Stimulated activated CD4-positive, alpha-beta T cell treated with anti-CD3 and anti-CD28 coated beads, Interleukin-2, amount 100 ng/mL, for 48 hours (primary cell): ENCODE measurements at places on chromosomes 5 and 9.
A peak's percentile ranks its signal among the peaks of the same experiment; 100 is the strongest.

GRCh38 chr5:163161512-163161911, 275.9 kb upstream of the CCNG1 start:
- DNase-seq, result no peak

- DNase-seq, result no peak
Measured at GRCh38 chr5:7897014-7897600, 28.2 kb downstream of the MTRR start.

- DNase-seq, result no peak
Measured at GRCh38 chr9:13865869-13866268, 448.1 kb downstream of the NFIB start.

GRCh38 chr9:79470954-79471353, 100.8 kb upstream of the TLE4 start:
- DNase-seq, result no peak

DNA sequence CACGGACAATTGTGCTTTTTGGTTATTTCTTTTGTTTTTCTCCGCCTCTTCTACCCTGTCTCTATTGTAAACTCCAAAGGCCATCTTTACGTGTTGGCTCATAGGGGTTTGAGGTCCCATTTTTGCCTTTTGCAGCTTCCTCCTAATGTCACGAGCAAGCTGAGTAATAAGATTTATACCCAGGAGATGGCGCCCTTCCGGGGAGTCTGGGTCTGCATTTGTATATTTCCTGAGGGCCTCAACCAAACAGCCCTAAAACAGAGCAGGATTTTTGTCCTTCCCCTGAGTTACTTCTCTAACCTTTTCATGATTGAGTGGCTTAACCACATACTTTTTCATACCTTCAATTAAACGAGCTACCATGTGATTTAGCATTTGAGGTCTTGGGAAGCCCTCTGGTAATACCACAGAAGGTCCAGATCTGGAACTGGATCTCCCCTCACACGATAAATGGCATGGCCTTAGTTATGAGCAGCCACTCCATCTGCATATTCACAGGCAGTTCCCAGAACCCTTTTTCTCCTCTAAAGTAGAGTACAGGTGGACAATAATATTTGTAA, 11.2 kb upstream of the CFAP95 start:
- no peak for DNase-seq

DNA sequence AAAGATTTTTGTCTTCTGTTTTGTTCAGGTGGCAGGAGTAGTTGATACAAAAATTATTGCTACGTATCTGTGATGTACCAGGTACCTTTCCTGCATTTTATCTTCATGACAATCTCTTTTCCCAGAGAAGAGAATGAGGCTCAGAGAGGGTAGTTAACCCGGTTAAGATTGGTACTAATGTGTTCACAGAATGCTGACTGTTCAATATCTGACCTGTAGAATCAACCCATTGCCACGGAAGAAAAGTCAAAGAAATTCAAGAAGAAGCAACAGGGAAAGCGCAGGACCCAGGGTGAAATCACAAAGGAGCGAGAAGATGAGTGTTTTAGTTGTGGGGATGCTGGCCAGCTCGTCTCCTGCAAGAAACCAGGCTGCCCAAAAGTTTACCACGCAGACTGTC, 11.8 kb downstream of the RAB24 start:
- DNase-seq, result no peak

DNA sequence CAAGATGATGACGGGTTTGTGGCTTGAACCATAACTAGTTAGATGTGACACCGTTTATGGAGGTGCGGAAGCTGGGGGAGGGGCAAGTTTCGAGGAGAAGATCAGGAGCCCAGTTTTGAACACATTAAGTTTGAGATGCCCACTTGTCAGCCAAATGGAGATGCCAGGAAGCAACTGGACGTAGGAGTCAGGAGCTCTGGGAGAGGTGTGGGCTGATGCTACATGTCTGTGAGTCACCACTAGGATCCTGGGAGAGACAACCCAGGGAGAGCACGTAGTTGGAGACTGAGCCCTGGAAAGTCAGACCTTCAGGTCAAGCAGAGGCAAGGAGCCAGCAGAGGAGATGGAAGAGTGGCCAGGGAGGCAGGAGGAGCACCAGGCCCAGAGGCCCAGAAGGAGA, 48.8 kb upstream of the SLC25A51 start:
- no peak for DNase-seq

- DNase-seq, result no peak
Measured at GRCh38 chr9:111005746-111006470, 32.4 kb downstream of the LPAR1 start.

- no peak for DNase-seq
Measured at GRCh38 chr9:88721025-88721424, 186.0 kb downstream of the NXNL2 start.

DNA sequence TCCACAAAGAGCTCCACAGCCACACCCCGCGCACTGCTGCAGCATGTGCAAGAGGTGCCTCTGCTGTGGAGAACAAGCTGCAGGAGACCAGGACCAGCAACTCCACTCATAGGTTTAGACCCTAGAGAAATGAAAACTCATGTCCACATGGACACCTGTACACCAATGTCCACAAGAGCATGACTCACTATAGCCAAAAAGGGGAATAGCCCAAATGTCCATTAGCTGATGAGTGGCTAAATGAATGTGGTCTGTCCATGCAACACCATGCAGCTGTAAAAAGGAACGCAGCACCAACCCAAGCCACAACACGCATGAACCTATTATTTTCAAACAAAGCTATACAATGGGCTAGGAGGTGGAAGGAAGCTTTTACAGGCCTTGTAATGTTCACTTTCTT, 18.1 kb downstream of the DYNC2I2 start:
- DNase-seq, result no peak

DNA sequence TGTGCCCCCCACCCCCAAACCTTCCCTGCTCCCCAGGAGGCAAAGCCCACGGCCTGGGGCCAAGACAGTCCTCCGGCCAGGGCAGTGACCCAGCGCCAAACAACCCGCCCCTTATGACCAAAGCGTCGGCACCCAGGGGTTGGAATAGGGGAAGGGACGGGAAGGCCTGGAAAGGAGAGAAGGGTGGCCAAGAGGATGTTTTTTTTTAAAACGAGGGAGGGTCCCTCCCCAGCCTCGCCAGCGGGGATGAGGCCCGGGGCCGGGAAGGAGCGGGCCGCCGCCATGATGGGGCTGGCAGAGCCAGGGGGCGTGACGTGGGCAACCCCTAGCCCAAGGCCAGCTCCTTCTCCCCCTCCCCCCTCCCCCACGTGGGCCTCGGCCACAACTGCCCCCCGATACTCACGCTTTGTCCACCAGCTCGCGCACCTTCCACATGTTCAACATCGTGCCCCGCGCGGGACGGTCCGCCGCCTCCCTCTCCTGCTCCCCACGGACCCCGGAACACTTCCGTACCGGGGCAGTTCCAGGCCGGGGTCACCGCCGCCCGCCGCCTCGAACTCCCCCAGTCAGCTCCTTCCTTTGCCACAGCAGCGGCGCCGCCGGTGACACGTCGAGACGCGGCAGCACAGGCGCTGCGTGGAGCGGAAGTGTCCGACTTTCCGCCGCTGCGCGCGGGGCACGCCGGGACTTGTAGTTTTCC, at the start of gene CLINT1:
Gene CLINT1 (minus strand): TSS at position 619 of the 700 bp plus-strand sequence. CDS start 175 bp downstream, at position 444.
- DNase-seq, result peak; percentile 85

DNA sequence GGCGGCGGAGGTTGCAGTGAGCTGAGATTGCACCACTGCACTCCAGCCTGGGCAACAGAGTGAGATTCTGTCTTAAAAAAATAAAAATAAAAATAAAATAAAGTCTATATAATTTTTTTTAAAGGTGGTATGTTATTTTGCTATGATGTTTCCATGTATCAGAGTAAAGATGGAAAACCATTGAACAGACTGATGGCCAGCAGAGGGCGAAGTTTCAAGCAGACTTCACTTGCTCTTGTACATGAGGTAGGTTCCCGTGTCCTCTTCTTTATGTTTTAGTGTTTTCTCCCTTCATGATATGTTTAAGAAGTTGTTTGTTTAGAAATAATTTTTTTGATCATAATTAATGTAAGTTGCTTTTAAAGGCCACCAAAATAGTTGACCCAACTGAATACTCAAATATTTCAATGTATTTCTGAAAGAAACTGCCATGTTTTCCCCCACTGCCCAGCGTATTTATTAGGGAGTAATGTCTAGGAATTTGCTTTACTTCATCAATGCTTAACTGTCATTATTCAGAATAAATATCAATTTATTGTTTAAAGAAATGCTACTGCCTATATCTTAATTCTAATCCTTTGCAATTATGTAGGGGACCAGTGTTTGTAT, 146.4 kb downstream of the HACD4 start:
- DNase-seq, result peak; percentile 55

GRCh38 chr9:29974197-29974596, 2400.9 kb upstream of the C9orf72 start:
- no peak for DNase-seq

DNA sequence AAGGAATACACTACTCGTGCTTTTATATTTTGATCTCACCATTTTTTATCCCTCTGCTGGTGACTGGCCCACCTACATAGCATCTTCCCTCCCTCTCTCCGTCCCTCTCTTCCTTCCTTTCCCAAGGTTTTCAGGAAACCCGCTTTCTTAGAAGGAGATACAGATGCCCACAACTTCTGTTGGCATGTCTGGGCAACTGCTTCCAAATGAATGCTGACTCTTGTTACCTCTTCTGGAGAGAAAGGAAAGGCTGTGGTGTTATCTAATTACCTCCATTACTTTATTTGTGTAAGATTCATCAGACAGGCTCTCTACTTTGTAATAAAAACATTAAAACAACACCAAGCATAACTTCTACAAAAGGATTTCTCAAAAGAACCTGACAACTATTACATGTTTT, 20.2 kb downstream of the FANCC start:
- DNase-seq, result no peak

DNA sequence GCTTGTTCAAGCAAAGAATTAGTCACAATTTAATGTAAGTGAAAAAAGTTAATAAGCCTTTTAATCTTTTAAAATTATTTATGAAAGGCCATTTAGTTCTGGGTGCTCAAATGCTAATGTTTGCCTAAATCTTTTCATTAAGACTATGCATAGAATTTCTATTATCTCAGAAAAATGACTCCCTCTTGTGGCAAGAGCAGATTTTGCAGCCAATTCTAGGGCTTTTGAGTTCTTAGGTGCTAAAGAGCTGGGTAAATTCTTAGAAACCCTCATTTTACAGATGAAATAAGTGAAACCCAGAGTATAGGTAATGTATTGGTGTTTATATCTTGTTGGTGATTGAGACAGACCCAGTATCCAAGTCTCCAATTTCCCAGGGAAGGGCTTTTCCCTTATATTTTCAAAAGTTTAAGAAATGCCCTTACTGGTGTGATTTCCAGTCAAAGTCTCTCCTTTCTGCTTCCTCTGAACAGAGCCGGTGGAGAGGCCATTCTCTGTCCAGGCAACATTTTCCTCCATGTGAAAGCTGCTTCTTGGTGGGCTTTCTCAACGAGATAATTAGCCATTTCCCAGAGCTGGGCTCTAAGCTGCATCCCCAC, 24.1 kb upstream of the PCSK5 start:
- peak; percentile 46 for DNase-seq
